ENCODE measurements at places on chromosomes 12 and 14.

DNA sequence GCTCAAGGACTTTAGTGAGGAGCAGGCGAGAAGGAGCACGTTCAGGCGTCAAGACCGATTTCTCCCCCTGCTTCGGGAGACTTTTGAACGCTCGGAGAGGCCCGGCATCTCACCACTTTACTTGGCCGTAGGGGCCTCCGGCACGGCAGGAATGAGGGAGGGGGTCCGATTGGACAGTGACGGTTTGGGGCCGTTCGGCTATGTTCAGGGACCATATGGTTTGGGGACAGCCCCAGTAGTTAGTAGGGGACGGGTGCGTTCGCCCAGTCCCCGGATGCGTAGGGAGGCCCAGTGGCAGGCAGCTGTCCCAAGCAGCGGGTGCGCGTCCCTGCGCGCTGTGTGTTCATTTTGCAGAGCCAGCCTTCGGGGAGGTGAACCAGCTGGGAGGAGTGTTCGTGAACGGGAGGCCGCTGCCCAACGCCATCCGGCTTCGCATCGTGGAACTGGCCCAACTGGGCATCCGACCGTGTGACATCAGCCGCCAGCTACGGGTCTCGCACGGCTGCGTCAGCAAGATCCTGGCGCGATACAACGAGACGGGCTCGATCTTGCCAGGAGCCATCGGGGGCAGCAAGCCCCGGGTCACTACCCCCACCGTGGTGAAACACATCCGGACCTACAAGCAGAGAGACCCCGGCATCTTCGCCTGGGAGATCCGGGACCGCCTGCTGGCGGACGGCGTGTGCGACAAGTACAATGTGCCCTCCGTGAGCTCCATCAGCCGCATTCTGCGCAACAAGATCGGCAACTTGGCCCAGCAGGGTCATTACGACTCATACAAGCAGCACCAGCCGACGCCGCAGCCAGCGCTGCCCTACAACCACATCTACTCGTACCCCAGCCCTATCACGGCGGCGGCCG, 1.1 kb downstream of the PAX9 start:
- no peak for DNase-seq

GRCh38 chr12:14607568-14607967, 39.9 kb upstream of the PLBD1 start:
- DNase-seq: no peak

GRCh38 chr14:103085106-103086091, 1.4 kb downstream of the LBHD2 start:
- DNase-seq: no peak

GRCh38 chr12:116471544-116471943, 87.6 kb upstream of the MAP1LC3B2 start:
- DNase-seq: no peak

- DNase-seq: no peak
These were observed 140.0 kb upstream of the FKBP4 start for GRCh38 chr12:2654741-2655140.

Data from esophagus squamous epithelium (tissue), 5 donors.